ENCODE measurements at places on chromosomes 2 and 18. TPM values are rescaled to one million over a fixed set of nuclear protein-coding genes. Genes with fewer than 3 reads are reported as not detected.

GAD1 gene
- 0.80 TPM for total RNA-seq

DNA sequence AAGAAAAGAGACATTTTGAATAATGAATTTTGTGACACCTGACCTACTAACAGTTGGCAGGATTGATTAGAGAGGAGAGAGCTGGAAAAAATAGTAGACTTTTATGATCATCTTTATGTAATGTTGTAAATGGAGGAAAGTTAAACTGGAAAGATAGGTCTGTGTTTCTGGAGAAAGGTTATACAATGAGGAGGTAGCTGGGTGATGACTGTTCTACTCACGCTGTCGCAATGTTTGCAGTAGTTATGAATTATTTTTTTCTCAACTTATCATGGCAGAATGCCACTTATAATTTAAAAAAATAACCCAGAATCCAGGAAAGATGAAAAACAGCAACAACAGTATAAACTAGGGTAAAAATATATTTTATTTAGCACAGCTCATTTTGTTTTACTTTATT, 364.9 kb downstream of the SPAG16 start:
- no peak for DNase-seq

GRCh38 chr2:25845843-25846505, 32.3 kb downstream of the ASXL2 start:
- DNase-seq = no peak

DNA sequence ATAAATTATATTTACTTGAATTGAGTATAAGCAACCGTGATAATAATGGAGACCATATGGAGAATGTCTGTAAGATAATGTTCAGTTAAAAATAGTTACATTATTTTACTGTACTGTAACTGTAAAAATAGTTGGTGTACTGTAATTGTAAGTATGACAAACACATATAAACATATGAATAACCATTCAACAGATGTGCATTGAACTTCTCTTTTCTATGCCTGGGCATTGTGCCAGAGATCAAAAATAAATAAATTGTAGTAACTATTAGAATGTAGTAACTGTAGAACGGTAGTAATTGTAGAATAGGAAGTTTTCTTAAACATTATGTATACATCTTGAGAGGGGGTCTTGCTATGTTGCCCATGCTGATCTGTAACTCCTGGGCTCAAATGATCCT, 287.4 kb upstream of the EPAS1 start:
- DNase-seq = peak; percentile 87

EPHA4 gene
- 21.8 TPM for total RNA-seq

EIF5B gene
- 36.2 TPM for total RNA-seq

- DNase-seq = no peak
Measured at GRCh38 chr2:181311837-181312236, 145.3 kb upstream of the ITGA4 start.

DNA sequence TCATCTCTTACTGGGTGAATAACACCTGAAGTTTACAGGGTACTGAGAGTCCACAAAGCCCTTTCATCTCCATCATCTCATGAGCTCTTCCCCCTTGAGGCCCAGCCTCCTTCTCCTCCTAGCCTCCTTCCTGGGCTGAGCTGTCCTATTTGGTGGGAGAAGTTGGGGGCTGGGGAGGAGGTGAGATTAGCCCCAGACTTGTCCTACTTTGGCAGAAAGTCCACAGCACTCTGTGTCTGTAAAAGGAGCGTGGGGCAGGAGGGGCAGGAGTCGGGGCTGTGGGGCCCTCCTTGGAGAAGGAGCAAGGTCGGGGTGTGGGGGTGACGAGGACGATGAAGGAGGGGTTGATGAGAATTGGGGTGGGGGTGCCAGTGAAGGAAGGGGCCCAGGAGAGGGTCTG, 10.0 kb upstream of the DES start:
- DNase-seq = no peak

EPAS1 gene
- 1,051 TPM for total RNA-seq

- no peak for DNase-seq
Measured at GRCh38 chr2:240963868-240964703, 34.3 kb upstream of the SNED1 start.

DNA sequence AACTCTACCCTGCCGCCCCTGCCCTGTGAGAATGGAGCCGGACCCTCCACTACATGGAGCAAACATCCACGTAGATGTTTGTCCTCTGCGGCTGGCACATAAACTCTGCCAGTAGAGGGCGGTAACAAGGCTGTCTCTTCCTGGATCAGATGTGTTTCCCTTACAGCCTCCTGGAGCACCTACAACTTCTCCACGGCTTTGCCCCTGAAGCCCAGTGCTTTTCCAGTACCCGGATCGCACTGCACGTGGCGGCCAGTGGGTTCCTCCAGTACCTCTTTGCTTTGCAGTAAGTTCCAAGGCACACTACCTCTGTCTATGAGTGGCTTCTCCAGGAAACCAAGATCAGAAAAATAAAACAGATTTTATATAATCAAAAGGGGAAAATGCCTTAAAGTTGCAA, 651.3 kb downstream of the DCDC2C start:
- no peak for DNase-seq
